ENCODE measurements at places on chromosomes 11 and 22.

DNA sequence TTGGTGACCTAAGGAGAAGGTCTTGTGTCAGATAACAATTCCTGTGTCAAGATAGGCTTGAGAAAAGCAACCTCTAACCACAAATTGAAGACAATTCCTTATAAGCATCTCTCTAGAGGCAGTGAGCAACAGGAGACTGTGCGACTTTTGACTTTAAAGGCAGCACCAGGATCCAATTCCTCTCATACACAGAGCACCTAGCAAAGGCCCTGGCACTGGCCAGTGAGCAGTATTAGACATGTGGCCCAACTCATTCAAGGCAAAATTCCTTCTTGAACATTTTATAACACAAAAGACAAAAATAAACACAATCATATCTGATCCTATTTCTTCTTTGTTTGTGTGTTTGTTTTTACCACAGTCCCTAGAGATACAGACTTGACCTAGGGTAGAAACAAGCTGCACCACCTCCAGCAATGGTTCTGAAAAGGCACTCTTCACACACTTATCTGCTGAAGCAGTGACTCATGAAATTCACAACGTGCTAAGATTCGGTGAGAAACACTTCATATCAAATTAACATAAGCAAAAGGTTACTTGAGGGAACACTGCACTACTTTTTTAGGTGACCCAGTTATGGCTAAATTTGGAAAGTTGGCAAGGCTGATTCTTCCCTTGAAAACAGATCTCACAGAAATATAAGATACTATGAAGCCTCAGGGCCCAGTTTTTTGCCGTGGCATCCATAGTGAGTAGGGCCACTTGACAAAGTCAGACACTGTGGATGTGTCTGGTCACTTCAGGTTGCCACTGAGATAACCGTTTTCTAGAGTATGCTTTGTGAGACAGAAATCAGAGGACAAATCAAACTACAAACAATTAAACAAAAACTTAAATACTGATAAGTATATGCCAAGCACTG, 1018.9 kb downstream of the DLG2 start:
- DNase-seq = no peak

GRCh38 chr22:44453441-44454112, 44.5 kb downstream of the RTL6 start:
- no peak for DNase-seq

DNA sequence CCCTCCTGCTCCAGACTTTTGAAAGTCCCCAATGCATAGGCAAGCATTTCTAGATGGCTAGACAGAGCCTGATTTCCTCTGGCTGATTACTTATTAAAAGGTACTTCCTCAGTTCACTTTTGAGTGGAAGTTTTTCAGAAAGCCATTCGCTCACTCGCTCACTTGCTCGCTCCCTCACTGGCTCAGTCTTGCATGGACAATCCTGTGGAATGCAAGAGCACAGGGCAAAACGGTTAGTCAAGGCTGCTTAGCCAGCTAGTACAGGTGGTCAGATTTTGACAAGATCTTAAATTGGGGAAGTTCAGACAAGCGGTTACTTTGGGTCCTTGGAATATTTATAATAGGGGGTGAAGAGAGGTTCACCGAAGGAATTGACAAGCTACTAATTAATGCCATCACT, 101.0 kb downstream of the ARL14EP start:
- no peak for DNase-seq

DNA sequence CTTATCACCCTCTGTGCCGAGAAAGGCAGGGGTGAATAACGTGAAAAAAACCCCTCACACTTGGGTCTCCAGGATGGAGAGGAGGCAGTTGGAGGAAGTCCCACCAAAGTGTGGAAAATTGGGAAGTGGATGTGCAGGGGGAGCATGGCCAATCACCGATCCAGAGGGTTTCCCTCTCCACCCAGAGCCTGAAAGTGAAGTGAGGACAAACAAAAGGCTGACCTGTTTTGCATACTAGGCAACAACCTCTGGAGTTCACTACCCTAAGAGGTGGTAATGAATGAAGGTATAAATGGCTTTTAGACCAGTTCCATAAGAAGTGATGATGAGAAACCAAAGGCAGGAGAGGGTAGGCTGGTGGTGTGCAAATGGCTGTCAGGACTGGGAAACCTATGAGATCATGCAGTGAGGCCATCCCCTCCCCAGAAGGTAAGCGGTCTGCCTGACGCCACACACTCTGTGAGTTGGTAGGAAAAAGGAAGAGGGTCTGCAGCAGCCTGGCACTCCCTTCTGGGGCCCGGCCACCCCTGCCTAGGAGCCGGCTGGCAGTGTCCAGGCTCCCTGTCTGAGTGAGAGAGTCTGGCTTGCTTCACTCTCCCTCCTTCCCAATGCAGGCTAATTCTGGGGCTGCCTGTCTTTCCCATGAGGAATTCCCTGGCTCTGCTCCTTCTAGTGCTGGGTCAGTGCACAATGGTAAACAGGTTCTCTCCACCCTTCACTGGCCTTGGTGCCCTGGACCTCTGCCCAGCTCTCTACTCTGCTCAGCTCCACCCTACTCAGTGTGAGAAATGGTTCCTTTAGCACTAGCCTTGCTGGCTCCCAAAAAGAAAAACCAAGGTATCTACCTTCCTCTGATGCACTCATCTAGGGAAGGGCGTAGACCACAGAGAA, 15.6 kb downstream of the TBC1D10A start:
- DNase-seq = no peak

DNA sequence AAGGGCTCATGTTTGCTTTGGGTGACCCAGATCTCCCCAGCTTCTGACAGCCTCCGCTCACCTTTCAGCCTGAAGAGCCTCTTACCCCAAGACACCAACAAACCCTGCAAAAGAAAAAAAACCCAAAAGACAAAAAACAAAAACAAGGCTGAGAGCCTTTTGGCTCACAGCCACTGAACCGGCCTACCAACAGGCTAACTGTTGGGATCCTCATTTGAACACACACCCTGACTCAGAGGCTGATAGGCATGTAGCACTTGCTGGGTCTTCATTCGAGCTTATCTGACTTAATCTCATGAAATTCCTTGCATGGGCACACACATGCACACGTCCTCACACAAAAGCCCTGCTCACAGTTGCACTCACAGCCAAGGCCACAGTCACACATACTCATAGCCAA, 22.9 kb upstream of the TSKU start:
- DNase-seq = no peak

DNA sequence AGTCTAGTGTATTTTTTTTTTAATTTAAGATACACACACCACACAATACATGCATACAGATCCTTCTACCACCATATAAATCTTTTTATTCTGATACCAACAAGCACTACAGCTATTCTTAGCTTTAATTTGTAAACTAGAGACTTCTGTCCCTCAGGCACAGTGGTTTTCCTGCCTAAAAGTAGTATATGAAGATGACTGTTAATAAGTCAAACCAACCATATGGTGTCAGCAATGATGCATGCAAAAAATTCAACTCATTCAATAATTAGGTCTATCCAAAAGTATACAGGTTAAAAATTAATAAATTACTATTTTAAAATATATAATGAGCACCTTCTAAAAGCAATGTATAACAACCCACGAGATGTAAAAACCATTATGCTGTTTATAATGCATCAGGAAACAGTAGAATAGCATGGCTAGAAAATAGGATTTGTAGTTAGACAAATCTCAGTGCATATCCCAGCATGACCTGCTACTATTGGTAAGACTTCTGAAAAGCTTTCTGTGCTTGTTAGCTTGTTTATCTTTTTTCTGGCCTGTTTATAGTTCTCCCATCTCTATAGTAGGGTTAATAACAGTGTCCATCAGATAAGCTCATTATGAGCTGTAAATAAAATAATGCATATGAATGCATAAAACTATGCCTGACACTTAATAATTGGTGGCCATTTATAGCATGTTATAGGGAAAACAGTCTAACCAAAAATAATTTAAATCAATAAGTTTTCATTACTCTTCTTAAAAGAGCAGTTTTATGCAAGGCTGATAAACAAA, 10.2 kb downstream of the RAB38 start:
- DNase-seq = no peak

DNA sequence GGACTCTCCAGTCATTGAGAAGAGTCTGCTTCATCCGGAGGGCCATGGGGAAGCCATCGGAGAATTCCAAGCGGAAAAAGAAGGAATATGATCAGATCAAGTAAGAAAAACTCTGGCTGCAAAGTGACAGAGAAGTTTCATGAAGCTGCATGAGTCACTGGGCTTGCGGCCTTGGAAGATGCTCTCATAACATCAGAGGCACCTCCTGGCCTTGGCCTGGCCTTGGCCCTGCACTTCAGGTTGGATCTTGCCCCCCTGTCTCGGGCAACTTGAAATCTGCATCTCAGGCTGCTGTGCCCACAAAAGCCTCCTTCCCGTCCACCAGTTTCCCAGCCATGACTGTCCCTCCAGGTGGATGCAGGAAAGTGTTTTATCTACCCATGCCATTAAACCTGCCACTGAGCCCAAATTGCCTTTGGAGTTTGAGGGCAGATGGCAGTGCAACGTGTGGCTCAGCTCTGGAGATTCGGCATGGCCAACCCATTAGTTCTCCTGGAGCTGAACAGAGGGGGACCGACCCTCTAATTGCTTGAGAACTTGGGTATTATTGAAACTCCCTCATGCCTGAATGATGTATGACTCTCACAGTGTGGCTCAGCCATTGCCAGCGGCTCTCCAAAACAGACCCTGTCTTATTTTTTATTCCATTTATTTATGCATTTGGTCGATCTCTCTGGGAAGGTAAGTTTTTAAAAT, 66.7 kb downstream of the SEZ6L start:
- DNase-seq = no peak

DNA sequence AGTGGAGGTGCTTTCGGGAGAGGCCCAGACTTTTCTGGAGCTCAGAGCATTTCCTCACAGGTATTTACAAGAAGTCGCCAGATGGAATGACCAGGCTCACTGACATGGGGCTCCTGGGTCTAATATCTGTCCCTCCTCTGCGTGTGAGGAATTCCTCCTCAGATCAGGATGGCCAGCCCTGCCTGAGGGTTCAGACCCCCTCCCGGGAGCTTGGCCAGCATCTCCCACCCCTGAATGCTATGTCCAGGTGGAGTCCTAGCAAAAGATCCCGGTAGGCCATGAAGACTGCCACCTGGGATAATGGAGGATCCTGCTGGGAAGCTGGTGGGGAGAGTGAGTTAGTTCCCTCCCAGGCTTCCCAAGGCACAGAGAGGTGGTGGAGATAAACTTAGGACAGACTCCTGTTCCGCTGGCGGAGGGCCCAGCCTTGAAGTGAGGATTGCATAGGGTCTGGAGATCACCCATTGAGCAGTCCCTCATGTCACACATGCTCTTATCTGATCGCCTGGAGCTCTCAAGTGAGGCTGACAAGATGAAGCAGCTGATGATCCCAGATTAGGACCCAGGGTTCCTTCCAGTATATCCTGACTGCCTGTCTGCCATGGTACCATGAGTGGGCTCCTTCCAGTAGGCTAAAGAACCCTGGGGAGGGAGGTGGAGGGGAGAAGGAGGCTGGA, 5.7 kb downstream of the OAF start:
- DNase-seq = no peak

DNA sequence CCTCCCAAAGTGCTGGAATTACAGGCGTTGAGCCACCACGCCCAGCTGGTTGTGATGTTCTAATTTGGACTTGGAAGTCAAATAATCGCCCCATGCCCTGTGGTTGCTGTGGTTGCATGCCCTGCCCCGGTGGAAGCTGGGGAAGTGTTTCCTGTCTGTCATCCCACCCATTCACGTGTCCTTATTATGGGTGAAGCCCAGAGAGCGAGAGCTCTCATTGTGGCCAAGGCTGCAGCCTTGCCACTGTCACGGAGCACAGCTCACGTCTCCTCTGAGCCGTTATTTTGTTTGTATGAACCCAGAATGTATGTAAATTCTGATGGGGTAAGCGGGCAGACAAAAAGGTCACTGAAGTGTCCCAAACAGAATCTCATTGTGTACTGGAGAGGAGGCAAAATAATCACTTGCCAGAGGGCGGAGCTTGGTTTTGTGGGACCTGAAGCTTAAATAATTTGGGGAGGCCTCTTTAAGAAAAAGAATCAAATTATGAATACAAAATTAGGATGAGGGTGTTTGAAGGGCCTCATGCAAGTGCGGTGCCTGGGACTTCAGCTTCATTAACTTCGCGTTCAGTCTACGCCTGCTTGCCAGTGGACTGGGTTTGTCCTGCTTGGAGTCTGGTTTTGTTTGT, 25.8 kb upstream of the TREH start:
- no peak for DNase-seq

DNA sequence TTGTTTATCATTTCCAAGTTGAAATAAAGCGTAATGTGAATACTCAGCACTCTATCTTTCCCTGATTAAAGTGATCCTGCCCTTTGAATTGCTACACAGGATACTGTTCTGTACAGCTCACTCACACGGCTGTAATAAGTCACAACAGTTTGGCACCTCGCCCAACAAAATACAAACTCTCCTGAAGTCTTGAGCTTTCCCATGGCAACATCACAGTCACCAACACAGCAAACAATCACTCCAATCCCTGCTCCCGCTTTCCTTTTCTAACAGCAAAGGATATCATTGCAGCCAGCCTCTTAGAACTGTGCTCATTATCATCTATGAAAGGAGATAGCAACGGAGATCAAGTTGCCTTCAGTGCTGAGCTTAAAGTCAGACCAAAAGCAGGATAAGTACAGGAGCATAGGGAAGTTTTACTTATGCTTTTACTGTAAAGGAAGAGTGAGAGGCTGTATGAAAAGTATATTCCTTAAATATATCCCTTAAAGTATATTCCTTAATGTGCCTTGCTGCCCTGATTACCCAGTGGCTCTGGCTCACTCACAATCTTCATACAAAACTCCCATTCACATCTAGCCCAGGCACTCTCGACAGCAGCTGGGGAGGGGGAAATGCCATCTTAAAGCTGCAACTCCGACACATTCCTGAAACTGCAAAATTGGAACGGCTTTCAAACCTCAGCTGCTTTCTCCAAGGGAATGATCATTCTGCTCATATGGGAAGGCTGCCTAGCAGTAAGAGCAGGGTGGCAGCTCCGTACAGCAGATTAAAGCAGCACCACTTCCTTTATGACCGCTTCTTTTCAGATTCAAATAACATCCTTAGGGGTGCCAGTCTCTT, 35.8 kb downstream of the MAML2 start:
- no peak for DNase-seq

GRCh38 chr11:65058012-65058411, 341 bp downstream of the NAALADL1 start:
- DNase-seq = no peak

DNA sequence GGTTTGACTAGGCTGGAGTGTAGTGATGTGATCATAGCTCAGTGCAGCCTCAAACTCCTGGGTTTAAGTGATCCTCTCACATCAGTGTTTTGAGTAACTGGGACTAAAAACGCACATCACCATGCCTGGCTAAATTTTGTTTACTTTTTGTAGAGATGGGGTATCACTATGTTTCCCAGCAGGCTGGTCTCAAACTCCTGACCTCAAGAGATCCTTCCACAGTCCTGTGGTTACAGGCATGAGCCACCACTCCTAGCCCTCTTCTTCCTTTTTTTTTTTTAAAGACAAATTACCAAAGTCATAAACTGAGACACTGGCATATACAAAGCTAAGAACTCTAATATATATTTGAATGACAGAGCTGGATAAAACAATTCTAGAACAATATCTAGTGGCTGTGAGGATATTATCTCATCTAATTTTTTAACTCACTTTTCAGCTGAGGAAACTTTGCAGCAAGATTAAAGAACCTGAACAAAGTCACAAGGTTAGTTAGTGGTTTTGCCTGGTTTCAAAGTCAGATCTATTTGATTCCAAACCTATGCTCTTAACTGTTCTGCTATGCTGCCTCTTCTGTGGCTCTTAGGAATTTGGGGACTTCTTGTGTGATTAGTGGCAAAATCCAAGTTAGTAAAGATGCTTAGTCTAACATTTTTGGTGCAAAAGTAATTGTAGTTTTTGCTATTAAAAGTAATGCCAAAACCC, 95.3 kb upstream of the RAG2 start:
- DNase-seq = no peak
